PC-9 (cell line): ENCODE measurements at places on chromosomes 1 and 21.

- no peak for DNase-seq
Observed at GRCh38 chr1:155011004-155011416, 8.4 kb downstream of the ZBTB7B start.

DNA sequence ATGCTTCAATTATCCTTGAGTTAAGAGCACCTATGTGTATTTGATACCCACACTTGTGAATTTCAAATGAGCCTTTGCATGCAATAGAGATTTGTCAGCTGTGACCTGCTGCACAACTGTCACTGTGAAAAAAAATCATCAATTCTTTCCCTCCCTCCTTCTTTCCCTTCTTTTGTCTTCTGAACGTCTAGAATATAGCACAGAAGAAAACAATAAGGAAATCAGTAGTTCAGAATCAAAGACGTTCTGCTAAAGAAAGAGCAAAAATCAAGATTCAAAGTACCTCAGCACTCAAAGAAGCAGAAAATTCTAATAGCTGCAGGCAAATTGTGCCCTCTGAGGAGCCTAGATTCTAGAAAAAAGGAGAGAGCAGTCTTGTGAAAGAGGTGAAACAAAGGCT is 1.7 kb upstream of the FMN2 start:
- DNase-seq, result no peak

DNA sequence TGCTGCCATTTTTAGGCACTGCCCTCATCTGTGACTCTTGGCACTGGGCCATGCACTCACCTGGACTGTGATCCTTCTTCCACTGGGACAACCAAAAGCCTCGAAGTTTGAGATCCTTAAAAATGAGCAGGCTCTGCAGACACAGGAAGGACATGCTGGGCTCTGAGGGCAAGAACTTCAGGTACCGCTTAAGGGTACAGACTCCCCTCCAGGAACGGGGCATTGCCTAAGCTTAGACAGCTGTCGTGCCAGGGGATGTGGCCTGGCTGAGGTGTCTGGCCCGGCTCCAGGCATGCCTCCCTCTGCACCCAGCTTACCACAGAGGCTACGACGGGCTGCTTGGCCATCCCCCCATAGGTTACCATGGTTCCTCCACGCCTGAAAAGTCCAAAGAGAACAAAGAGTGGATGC is 14.2 kb upstream of the SRSF4 start:
- no peak for DNase-seq

DNA sequence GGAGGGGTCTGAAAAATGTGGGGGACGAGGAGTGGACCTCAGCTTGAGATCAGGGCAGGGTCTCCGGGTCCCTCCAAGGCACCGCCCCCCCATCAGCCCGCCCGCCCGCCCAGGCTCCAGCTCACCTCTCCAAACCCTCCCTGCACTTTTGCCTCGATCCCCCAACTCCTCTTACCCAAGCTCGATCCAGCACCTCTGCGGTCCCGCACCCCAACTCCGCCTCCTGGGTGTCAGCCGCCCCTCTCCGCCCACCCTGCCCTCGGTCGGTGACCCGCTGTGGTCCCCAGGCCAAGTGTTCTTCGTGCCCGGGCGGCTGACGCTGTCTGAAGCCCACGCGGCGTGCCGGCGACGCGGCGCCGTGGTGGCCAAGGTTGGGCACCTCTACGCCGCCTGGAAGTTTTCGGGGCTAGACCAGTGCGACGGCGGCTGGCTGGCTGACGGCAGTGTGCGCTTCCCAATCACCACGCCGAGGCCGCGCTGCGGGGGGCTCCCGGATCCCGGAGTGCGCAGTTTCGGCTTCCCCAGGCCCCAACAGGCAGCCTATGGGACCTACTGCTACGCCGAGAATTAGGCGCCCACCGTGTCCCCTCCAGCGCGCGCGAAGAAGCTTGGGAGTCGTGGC is 5.7 kb downstream of the HAPLN2 start:
- no peak for DNase-seq

GRCh38 chr21:29170944-29171343 is 40.5 kb downstream of the MAP3K7CL start:
- DNase-seq, result no peak

DNA sequence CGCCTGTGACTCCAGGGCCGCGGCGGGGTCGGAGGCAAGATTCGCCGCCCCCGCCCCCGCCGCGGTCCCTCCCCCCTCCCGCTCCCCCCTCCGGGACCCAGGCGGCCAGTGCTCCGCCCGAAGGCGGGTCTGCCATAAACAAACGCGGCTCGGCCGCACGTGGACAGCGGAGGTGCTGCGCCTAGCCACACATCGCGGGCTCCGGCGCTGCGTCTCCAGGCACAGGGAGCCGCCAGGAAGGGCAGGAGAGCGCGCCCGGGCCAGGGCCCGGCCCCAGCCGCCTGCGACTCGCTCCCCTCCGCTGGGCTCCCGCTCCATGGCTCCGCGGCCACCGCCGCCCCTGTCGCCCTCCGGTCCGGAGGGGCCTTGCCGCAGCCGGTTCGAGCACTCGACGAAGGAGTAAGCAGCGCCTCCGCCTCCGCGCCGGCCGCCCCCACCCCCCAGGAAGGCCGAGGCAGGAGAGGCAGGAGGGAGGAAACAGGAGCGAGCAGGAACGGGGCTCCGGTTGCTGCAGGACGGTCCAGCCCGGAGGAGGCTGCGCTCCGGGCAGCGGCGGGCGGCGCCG is at the start of gene SIM2:
Gene SIM2 (plus strand): TSS at position 135 of the 565 bp plus-strand sequence. CDS start 632 bp downstream, outside the sequence.
- DNase-seq, result peak; percentile 83

DNA sequence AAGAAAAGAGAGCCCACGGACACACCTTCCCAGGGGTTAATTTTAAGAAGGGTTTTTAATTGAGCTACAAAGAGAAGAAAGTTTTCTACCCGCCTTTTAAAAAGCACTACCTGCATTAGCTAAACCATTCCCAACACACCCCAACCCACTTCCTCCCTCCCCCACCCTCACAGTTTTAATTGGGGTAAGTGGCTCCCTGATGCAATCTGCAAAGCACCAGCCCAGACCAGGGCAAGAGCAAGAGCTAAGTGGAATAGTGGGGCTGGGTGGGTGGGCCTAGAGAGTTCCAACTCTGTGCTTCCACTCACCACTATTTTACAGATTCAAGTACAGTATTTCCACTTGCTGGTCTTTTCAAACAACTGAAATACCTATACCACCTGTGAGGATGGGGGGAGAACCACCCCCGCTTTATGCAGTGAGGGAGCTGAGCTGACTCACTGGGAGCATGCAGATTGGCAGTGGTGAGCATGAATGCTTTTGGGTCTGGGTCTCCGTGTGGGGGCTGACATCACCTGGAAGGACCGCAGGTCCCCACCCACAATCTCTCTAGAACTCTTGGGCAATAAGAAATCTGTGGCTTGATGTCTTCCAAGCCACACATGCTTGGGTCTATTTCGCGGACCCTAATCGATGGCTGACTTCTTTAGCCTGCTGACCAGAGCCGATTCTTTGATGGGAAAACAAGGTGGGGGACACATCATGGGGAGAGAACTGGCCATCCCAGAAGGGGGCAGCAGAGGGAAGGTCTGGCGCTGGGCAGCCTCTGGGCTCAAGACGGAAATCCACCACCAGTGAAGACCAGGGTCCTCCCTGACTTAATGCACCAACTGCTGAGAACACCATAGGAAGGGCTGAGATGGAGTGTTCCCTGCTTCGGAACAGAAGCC is 95.5 kb downstream of the SSBP3 start:
- DNase-seq, result no peak

- DNase-seq, result no peak
Observed at GRCh38 chr1:11482198-11482597, 3.2 kb downstream of the DISP3 start.
